Heart right ventricle (tissue), 16 donors: ENCODE measurements at places on chromosomes 3 and 15. TPM values are rescaled to one million over a fixed set of nuclear protein-coding genes. Genes with fewer than 3 reads are reported as not detected.

- DNase-seq: peak; percentile 23
These were observed 50.6 kb downstream of the GMNC start for GRCh38 chr3:190811775-190812480.

GRCh38 chr3:193095366-193095765 is 145.7 kb upstream of the PLAAT1 start:
- DNase-seq: no peak

GRCh38 chr15:58431221-58432149 is at the start of gene LIPC:
Gene LIPC (plus strand): TSS chr15:58431991. CDS start chr15:58432033, 42 bp downstream.
- no peak for DNase-seq

The OIP5 gene
- 0.18 TPM for total RNA-seq

DNA sequence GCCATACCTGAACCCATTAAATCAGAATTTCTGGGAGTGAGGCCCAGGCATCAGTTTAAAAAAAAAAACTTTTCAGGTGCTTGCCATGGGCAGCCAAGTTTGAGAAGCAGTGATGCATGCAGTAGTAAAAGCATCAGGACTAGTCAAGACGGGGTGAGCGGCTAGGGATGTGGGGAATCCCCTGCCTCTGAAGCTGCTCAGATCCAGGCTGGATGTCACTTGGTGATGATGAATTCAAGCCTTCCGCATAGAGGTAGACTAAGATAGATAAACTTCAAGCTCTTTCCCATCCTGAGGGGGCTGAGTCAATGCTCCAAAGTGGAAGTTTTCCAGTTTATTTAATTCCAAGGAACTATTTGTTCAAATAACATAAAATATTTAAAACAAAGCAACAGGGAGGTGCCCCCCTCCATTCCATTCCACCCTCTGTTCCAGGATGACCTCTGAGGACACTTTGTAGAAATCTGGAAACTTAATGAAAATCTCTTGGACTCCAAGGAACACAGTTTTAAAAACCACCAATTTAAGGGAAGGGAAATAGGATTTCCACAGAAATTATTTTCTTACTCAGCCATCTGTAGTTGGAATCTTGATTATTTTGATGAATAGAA is 100.4 kb upstream of the NR2E3 start:
- DNase-seq: no peak

- no peak for DNase-seq
These were observed 8.3 kb upstream of the PLCH1 start for GRCh38 chr3:155753038-155753639.

The GOLGA6A gene
- total RNA-seq: not detected

DNA sequence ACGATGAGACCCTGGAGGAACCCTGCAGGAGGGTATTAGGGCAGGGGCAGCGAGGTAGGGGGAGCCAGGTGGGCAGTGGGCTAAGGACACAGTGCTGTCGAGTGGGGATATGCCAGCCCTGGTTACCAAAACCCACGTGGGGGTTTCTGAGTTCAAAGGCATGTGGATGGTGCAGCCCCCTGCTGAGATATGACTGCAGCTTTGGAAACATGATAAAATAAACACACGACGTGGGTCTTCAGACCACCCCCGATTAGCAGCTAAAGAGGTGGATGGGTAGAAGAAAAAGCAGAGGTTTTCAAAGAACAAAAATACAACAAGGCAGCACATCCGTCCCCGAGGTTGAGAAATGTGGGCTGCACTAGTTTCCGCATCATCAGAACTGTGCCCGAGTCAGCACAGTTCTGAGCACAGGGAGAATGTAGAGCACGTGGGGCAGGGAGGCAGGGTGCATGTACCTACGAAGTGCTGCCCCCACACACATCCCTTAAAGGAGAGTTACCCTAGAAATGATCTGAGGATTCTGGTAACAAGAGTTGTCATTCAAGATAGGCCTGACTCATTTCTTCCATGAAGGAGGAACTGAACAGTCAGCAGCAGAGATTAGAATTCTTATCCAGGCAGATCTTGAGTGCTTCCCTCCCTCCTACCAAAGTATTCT is 121.3 kb downstream of the RPLP1 start:
- DNase-seq: no peak
